ENCODE measurements at places on chromosomes 4 and X.

GRCh38 chr4:76654791-76655190 lies 219.8 kb downstream of the SHROOM3 start:
- DNase-seq, result no peak

DNA sequence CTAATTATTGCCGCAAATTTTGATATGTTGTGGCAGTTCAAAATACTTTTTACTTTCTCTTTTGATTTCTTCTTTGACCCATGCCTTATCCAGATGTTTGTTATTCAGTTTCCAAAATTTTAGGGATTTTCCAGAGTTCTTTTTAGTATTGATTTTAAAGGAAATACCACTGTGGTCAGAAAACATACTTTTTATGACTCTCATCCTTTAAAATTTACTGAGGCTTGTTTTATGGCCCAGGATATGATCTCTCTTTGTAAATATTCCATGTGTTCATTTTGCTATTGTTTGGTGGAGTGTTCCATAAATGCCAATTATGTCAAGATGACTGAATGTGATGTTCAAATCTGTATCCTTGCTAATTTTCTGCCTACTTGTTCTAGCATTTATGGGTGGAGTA lies 272.3 kb upstream of the DIPK2B start:
- no peak for DNase-seq

GRCh38 chr4:41178372-41179370 lies 35.7 kb downstream of the APBB2 start:
- no peak for DNase-seq

GRCh38 chrX:143781103-143781502 lies 60.6 kb upstream of the SPANXN2 start:
- no peak for DNase-seq

GRCh38 chrX:48474127-48474526 lies 1.9 kb upstream of the FTSJ1 start:
- DNase-seq, result no peak

DNA sequence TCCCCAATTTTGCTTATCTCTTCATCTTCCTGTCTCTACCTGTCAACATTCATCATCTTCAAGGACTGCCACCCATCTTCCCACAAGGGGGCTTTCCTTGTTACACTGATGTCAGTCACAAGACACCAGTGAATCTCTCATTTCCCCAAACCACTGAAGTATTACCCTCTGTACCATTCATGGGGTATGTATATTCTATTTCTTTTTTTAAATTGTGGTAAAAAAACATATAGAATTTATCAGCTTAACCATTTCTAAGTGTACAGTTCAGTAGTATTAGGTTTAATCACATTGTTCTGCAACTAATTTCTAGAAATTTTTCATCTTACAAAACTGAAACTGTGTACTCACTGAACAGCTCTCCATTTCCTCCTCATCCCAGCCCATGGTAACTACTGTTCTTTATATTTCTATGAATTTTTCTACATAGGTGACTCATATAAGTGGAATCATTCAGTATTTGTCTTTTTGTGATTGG lies 98.6 kb downstream of the LARP7 start:
- DNase-seq, result no peak

GRCh38 chr4:46506876-46507275 lies 116.9 kb upstream of the GABRA2 start:
- DNase-seq, result no peak

- DNase-seq, result no peak
Observed at GRCh38 chrX:110015032-110015431, 12.1 kb downstream of the TMEM164 start.

- DNase-seq, result no peak
Observed at GRCh38 chr4:56463711-56464110, 3.7 kb upstream of the SRP72 start.

- no peak for DNase-seq
Observed at GRCh38 chr4:121951521-121952110, at the start of gene TRPC3. Gene TRPC3, minus strand, starts transcription at chr4:121952060. Its CDS starts 380 bp downstream, at chr4:121951680.

- no peak for DNase-seq
Observed at GRCh38 chr4:80153874-80154544, 43.3 kb upstream of the PRDM8 start.

DNA sequence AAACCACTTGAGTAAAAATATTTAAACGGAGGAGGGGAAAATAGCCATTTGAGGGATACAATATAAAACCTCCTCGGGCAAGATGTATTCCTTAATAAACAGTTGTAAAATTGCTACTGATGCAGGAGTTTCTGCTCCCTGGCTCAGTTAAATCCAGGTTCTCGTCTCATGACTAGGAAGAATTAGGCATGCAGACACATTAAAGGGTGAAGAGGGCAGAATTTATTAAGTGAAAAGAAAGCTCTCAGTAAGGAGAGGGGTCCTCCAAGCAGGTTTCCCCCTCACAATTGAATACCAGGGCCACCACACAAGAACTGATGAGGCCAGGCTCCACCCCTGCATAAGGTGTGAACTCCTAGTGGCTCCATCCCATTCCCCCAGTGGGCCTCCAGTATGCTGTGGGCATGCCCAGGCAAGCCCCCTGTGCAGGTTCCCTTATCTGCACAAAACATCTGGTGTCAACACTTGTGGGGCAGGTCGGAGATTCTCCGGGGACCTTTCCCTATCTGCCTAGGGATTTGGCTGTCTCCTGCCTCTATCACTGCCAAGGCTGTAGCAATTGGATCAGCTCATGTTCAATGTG lies 80.4 kb downstream of the HS6ST2 start:
- DNase-seq, result no peak

DNA sequence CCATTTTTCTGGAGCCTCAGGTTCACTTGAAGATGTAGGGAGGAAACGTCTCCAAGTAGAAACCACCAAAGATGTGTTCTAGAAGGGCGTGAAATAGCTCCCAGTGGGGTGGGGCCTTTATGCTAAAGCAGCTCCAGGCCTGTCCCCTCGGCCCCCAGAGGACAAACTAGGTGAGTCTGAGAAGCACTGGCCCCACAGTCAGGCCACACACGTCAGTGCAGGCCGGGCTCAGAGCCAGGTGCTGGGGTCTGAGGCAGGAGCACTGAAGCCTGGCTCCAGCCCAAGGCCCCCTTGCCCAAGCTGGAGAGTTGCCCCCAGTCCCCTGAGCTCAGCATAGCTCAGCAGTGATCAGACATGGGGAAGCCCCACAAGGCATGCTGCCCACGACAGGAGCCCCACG lies 95.4 kb upstream of the PSAPL1 start:
- no peak for DNase-seq
